ENCODE measurements at places on chromosomes 2 and 18.

DNA sequence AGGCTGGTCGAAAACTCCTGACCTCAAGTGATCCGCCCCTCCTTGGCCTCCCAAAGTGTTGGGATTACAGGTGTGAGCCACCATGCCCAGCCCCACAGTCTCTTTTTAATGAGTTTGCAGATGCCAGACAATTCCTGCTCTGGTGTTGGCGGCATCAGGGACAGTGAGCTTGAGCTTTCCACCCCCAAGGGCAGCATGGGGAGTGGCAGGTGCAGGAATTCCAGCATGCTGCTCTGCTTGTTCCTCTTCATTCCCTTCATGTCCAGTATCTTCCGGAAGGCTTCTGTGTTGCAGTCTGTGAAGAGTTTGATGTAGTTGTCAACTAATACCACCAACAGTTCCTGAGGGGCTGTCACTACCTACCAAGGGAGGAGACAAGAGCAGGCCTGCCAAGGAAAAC lies 137.3 kb downstream of the SS18 start:
- DNase-seq = no peak

- DNase-seq = no peak
These were observed 64.2 kb downstream of the MTCL1 start for GRCh38 chr18:8769509-8770095.

- DNase-seq = no peak
These were observed 2.8 kb upstream of the NCL start for GRCh38 chr2:231467016-231467545.

- DNase-seq = no peak
These were observed 36.0 kb downstream of the SERTAD2 start for GRCh38 chr2:64617631-64618151.

- DNase-seq = no peak
These were observed 5.9 kb downstream of the SCYGR3 start for GRCh38 chr2:227608561-227609338.

DNA sequence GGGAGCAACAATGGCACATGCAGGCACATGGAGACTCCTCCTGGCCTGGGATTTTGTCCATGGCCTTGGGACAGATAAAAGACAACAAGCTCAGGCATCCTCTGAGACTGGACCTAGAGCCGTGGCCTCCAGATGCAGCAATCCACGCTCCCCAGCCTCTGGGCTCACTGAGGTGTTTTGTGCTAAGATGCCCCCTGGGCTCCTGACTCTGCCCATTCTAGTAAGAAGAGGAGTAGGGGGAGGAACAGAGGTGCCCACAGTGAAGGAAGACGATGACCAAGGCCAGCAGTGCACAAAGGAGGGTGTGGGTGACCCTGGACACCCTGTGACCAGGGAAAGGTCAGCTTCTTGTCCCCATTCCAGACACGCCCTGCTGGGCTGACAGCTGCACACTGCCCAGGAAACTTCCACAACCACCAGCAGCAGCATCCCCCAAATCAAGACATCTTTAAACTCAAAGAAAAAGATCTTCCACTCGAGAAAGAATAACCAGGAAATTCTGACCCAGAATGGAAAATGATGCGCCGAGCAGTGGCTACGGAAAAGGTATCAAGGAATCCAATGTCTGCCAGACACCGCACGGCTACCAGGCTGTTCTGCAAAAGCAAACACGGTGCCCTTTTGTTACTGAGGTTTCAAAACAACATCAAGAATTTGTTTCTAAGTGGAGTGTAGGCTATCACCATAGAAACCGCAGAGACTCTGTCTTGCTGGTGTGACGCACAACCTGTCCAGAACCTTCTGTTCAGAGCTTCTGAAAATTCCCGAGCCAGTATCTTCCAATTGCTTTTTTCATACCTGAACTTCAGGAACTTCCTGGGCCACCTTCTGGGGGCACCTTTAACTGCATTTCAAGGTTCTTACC lies 65.5 kb downstream of the ZNF516 start:
- DNase-seq = no peak

GRCh38 chr2:237909075-237909695 lies 49.8 kb downstream of the RAMP1 start:
- no peak for DNase-seq

- no peak for DNase-seq
These were observed 12.5 kb downstream of the MARCO start for GRCh38 chr2:118954297-118955060.

GRCh38 chr2:207289295-207290018 lies 123.7 kb upstream of the KLF7 start:
- no peak for DNase-seq

DNA sequence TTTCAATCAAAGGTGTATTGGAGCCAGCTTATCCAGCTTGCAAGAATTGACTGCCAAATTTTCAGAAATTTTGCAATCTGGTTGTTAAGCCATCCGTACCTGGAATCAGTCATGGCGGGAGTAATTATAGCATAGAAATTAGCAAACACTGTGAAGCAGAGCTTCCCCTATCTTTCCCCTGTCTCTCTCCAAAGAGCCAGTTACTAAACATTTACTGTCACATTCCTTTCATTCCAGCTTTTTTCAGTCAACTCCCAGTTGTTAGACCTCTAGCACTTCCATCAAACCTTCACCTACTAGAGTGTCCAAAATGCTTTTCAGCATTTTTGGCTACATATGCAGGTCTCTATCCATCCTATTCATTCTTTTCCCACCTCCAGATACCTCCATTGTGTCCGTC lies 137.4 kb downstream of the MC4R start:
- DNase-seq = no peak

DNA sequence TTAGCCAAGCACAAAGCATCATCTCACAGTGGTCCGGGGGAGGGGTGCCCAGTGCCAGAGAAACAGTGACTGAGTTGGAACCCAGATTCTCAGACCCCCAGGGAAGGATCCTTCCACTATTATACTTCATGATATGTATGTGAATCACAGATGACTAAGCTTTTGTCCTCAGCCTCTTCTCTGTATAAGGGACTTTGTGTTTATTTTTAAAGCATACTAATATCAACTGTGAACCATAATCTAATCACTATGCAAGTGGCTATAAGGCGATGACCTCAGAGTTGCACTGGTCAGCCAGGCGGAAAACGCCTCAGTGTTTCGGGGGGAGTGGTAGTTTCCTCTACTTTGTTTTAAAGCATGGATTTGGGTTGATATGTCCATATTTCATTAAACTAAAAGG lies 160.4 kb upstream of the TMEM200C start:
- DNase-seq = no peak

DNA sequence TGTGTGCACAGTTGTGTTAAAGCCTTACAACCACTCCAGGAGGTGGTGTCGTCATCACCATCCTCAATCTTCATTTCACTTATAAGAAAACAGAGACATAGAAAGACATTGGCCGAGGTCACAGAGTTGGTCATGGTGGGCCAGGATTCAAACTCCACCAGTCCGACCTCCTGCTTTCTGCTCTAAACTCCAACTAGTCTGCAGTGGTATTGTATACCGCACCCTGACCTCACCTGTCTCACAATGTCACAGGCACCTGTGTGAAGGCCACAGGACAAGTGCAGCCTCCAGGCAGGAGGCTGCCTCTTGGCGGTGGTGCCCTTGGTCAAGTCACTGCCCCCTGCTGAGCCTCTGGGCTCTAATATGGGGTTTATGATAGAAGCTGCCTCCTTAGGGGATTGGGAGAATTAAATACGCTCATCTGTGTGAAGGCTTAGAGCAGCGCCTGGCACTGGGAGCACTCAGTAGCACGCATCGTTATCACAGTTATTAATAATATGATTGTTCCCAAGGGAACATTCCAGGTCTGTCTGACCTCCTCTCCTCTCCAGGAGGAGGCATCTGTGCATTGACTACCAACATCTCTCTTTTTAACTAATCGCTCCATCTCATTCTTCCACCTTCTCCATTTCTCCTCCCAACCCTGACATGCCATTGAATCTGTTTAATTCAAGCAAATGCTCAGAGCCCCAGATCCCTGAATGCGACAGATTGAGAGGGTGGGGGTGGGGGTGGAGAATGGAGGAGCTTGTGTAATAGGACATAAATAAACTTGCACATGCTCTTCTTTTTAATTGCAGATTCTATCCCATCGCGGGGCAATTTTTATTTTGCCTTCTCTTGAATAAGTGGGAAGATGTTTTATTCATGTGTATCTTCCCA lies 112.7 kb downstream of the MCFD2 start:
- no peak for DNase-seq
